ENCODE measurements at places on chromosomes 6 and 20.

GRCh38 chr6:45746046-45746445 is 269.6 kb downstream of the CLIC5 start:
- DNase-seq: no peak

- DNase-seq: no peak
These were observed 16.8 kb upstream of the FUCA2 start for GRCh38 chr6:143528164-143528811.

- no peak for DNase-seq
These were observed 87.1 kb downstream of the TMEM242 start for GRCh38 chr6:157236040-157236725.

GRCh38 chr20:51089272-51089781 is 66.4 kb upstream of the KCNG1 start:
- DNase-seq: no peak

DNA sequence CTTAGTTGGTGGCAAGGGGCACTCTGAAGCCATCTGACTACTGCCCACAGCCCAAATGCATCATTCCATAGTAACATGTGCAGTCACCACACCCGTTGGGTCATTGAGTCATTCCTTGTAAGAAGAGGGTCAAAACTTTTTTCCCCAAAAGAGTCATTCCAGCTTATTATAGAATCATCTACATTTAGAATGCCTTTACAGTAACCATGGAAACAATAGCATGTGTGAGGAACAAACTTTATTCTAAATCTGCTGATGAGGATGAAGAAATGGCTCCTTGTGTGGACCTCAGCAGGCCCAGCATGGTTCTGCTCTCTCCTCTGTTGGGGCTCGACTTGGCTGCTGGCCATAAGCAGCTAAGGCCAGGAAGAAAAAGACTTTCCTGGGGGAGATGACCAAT is 111.2 kb upstream of the PTPRT start:
- DNase-seq: no peak

DNA sequence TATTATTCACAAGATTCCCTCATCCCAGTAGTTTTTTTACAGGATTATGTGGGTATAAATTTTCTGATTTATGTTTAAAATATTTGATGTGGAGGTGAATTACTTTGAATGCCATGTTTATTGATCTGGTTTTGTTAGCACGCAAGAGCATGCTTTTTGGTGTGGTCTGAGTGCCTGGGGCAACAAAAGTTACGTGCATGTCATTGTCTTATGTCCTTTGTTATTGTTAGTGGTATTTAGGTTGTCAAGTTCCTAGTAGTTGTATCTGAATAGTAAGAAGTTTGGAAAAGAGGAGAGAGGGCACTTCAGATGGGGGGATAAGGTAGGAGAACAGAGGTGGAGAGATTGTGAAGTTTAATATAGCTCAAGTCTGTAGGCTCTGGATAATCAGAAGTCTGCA is 95.0 kb downstream of the ATRN start:
- no peak for DNase-seq

DNA sequence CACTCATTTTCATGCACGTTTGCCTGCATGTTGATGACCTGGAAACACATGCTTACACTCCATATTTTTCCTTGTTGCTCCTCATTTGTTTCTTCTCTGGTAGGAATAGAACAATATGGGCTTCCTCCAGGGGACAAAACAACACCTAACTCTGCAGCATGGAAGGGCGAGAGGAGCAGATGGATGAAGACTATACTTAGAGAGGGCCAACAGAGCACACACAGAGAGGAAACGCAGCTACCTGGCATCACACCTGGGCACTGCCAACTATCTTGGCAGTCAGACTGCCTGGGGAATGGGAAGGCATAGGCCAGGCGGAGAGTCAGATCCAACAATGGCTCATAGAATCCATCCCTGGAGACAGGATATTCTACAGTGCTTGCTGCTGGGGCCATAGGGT is 290.9 kb downstream of the CD83 start:
- DNase-seq: no peak

DNA sequence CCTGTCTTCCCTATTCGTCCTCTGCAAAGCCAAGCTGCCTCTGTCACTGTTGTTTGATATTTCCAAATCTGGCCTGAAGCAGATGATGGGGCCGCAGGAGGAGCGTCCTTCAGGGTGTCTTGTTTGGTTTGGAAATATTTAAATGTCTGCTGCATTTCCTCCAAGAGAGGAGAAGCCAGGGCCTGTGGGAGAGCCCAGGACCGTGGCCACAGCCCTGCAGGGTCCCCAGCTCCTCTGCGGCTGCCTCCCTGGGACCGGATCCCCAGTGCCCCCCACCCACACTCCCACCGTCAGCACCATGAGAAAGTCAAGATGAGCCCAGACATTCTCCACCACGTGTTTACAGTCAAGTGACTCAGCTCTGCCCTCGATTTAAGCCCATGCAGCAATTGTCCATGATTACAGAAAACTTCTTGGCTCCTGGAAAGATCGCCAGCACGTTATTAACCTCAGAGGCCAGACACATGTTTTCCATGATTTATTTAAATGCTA is 18.2 kb downstream of the FOXF2 start:
- DNase-seq: no peak

- no peak for DNase-seq
These were observed 68.9 kb downstream of the ZNF217 start for GRCh38 chr20:53524589-53525312.

- no peak for DNase-seq
These were observed 996 bp upstream of the PRDM1 start for GRCh38 chr6:106084989-106085691.

- DNase-seq: no peak
These were observed 406.3 kb upstream of the RUNX2 start for GRCh38 chr6:44921798-44922197.

DNA sequence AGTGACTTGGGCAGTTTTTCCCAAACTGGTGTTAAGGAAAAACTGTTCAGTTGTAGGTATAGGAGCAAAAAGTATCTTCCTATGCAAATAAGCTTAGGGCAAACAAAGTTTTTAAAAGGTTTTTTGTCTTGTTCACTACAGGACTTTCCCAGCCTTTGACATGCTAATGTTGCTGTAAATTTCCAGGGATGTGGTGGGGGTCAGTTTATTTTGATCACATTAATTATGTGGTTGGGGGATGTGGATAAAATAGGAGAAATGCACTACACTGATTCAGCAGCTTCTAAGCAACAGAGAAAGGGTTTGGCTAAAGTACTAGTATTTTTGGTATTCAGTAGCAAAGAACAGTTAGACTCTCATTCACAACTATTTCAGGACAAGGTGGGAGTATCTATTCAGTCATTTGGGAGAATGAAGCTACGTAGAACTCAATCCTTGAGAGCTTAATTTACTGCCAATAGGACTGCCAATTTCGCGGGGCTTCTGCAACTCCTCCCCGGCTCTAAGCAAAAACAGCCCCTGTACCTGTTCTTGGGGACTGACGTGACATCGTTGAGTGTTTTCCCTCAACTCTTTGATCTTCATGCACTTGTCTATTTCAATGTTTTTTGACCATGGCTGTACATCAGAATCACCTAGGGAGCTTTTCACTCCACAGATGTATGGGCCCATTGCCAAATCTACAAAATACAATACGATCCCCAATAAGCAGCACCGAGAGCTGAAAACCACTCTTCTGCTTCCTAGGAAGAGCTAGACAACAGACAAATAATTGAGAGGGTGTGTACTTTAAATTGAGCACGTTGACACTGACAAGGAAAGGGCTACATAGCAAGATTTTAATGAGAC is 94.8 kb upstream of the NHSL1 start:
- no peak for DNase-seq

DNA sequence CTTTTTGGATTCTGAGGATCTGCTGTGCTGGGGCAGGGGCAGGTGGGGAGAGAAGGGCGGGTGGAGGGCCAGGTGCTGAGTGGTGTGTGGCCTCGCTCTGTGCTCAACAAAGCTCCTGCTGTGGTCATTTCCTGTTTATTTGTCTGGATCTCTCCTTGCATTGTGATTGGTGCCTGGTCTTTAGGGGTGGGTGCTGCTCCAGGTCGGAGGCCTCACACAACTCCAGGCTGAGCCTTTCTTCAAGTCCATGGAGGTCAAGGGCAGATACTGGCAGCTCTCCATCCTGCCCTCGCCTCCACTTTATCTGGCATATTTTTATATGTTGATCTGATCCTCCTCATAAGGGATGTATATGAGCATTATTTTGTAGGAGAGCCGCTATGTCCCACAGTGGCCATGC is 36.2 kb downstream of the HLA-F start:
- no peak for DNase-seq

- DNase-seq: no peak
These were observed 12.4 kb upstream of the PTPRK start for GRCh38 chr6:128532827-128533226.

- no peak for DNase-seq
These were observed 160.8 kb downstream of the GMPR start for GRCh38 chr6:16399158-16399557.

DNA sequence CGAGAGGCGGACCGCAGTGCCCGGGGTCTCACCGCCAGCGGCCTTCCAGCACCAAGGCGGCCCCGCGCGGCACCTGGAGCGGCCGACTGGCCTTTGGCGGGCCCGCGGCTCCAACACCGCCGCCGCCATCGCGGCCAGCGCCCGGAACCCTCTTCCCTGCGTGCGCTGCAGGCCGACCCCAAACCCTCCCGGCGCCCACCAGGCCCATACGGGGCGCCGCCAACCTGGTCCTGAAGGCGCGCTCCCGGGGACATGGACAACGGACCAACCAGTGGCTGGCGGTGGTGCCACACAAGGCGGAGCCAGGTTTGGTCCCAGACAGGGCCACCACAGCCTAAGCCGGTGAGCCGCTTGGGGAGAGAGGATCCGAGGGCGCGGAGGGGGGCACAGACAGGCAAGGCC is 1514.8 kb upstream of the DEFB115 start:
- no peak for DNase-seq

DNA sequence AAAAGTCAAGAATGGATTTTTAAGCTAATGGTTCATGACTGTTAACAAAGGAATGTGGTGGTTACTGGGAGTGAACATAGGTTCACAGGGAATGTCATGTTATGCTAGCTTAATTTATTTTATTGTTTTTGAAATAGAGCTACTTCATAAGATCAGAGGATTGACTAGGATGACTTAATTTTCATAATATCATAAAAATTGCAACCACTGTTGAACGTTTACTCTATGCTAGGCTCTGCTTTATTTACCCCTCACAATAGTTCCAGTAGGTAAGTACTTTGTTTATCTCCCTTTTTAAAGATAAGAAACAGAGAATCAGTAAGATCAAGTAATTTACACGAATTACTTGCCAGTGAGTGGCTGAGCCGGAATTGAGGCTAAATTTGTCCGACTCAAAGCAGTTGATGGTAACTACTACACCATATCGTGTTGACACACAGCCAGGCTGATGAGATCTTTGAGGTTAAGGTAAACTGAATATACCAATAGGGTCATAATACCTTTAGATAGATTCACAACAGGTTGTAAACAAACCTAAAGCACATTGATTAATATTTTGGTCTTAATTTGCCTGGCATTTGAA is 194.6 kb upstream of the CITED2 start:
- DNase-seq: no peak

DNA sequence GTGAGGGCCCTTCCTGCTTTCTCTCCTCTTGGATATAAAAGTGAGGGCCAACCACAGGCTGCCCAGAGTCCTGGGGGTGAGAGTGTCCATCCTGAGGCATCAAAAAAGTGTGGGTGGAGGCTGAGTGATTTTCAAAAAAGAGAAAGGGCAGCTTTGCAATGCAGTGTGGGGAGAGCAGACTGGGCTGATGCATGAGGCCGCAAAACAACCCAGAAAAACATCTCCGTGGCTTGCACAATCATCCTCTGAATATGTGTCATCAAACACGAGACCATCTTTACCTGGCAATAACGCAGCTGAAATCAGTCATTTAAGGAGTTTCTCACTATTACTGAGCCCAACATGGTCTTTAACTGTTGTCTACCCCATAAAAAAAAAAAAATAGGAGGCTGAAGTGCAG is 191.2 kb upstream of the SOX4 start:
- DNase-seq: no peak

Measured in midbrain (tissue), 1 donor.